ENCODE measurements at places on chromosomes 3 and 15.

DNA sequence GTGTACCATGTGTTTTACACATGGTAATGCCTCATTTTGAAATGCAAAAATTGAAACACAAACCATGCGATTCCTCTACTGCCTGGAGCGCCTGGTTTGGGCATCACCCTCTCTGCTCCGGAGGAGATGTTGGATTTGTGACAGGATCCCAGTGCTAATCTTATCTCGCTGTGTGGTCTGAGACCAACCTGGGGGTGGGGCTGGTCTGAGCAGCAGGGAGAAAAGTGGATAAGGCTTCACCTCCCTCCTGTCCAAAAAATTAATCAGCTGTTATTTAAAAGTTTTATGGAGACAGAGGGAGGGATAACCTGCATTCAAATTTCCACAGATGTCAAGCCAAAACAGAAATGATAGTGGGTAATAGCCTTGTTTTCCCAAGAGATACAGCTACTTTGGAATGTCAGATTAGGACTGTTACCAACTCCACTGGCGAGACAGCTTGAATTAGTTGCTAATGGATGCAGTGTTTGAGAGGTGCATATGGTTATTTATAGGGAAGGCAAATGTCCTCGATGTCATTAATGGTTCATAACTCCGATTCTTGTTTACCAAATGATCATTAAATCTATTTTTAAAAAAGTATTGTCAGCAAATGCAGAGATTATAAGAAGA, 54.0 kb upstream of the SKOR1 start:
- no peak for DNase-seq

DNA sequence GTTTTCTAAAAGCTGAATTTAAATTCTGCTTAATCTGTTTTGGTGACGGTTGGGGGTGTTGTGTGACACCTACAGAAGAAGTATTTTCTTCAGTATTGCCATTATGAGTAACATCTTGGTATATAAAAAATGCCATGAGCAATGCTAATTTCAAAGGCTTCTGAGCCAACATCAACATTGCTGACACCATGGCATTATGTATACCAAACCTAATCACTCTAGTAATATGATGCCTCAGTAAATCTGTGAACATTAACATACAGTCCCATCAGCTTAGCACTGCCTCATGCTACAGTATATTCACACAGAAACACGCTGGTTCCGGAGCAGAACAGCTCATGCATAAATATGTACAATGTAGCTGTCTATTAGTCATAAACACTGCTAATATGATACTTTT, 75.8 kb downstream of the ZPLD1 start:
- no peak for DNase-seq

- DNase-seq = no peak
Measured at GRCh38 chr3:52483081-52483480, 12.1 kb upstream of the STAB1 start.

DNA sequence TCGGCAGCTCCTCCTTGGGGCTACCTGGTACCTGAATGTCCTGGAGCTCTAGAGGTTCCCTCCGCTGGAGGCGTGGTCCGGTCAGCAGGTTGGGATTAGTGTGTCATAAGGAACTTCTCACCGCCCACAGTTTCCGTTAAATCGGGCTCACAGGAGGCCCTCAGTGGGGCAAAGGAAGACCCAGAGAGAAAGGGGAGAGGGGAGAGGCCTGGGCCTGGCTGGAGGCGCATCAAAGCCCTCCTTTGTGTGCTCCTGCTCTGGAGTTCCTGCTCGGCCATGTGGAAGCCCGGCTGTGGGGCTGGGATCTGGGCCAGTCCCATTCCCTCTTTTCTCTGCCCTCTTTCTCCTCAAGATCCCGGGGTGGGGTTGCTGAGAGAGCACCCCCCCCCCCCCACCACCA, at the start of gene RLBP1:
Gene RLBP1 (minus strand): TSS at position 37 of the 400 bp plus-strand sequence. CDS start 2,604 bp downstream, outside the sequence.
- no peak for DNase-seq

DNA sequence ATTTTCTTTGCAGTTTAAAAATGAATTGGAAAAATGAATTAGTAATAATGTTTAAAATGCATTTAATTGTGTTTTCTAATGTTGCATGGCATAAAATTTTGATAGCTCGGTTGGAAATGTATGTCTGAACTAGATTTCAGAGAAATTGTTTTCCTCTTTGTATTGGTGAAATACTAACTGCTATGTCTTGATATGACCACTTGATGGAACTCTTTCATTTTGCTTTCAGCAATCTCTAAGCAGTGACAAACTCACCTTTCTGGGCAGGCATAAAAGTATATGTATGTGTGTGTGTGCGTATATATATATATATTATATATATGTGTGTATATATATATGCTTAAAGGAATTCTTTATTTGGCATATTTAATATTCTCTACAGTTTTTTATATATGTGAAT, 239.3 kb upstream of the ZNF717 start:
- DNase-seq = no peak

GRCh38 chr3:48155122-48155521, 33.1 kb downstream of the CDC25A start:
- peak; percentile 18 for DNase-seq

DNA sequence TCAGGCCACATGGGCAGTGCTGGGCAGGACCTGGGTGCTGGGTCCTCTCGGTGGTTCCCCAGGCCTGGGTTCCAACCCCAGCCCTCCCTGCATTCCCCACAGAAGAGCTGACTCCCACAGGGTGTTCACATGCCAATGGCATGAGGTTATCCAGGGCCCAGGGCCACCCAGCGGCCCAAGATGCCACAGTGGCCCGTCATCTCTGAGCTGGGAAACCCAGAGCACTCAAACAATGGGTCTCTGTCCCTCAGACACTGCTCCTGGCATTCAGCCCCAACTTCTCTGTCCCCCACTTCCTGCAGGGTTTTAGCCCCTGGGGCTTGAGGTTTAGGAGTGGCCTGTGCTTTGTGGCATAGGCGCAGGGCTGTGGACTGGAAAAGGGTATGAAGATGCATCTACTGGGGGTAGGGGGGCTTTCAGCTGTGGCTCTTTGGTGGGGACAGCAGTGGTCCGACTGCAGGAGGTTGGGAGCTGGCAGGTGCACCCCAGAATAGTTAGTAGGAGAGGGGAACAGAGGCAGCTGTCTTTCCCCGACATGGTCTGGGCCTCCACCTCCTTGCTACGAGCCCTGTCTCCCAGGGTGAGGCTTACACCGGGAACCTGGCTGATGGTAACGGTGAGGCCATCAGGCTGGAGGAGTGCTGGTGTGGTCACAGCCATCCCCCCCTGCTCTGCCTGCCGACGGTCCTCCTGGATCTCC, 1.7 kb downstream of the CCDC9B start:
- no peak for DNase-seq

DNA sequence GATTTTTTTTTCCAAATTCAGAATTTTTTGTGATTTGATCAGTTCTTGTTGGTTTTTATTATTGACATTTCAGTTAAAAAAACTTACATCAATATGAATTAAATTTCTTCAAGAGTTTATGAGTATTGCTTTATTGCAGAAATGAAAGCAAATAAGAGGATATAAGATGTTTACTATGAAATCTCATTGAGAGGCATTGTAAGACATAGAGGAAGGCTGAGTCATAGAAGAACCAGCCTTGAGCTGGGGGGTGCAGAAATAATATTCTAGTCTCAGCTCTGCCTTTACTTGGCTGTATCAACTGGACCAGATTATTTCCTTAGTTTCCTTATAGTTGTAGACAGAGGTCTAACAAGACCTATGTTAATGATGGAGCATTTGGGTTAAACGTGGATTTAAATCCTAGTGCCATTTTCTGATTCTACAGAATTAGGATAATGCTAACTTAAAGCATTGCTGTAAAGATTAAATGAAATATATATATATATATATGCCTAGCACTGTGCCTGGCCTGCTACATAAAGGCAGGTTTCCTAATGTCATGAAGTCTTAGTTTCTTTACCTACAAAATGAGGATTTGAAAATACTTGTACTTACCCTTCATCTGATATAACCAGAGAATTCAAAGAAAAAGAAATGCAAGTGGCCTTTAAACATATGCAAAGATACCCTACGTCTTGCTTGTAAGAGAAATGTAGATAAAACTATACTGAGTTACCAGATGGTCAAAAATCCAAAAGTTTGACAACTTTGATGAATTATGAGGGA, 7.3 kb downstream of the FAM98B start:
- DNase-seq = no peak

DNA sequence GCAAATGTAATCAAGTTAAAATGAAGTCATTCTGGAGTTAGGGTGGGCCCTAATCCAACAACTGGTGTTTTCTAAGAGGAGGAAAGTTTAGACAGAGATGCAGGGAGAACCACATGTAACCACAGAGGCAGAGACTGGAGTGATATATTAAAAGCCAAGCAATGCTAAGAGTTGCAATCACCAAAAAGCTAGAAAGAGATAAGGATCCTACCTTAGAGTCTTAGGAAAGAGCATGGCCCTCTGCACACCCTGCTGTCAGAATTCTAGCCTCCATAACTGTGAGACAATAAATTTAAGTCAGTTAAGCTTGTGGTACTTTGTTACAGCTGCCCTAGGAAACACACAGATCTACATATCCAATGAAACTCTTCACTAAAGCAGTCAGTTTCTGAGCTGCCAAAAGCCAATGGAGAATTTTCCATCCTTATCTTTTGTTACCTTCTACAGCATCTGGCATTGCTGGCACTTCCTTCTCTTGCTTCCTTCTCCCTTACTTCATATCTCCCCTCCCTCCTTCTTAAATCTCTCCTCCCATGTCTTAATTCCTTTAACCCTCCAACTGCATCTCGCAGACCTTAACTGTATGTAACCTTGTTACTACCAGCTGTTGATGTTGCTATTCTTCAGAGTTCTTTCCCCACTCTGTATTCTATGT, 11.2 kb downstream of the DCBLD2 start:
- DNase-seq = no peak

GRCh38 chr3:46954178-46954577, 22.4 kb downstream of the CCDC12 start:
- no peak for DNase-seq

- no peak for DNase-seq
Measured at GRCh38 chr3:143885780-143886427, 37.6 kb upstream of the SLC9A9 start.

DNA sequence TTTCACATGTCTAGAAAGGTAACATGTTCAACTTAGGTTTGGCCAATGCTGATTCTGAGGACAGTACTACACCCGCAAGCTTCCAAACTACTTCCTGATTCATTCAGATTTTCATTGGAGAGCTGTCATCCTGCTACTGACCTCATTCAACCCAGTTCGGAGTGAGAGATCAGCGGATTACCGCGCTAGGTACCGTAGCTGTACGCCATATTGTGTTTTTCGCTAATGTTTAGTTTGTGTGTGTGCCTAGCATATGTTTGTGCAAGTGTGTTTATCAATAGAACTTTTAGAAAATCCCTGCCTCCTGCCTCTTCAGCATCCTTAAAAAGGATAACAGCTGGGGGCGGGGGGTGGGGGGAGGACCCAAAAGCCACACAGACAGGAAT, 1.1 kb downstream of the ZBTB20 start:
- peak; percentile 29 for DNase-seq

- no peak for DNase-seq
Measured at GRCh38 chr3:4988983-4989834, 10.0 kb downstream of the BHLHE40 start.

GRCh38 chr3:125479091-125479490, 40.9 kb downstream of the SNX4 start:
- DNase-seq = no peak

- no peak for DNase-seq
Measured at GRCh38 chr3:184642631-184643285, 69.1 kb downstream of the MAGEF1 start.

Measured in fibroblast of skin of left biceps (primary cell).